Upper lobe of left lung (tissue), 6 donors: ENCODE measurements at places on chromosomes 12 and 14.
A peak's percentile ranks its signal among the peaks of the same experiment; 100 is the strongest.

DNA sequence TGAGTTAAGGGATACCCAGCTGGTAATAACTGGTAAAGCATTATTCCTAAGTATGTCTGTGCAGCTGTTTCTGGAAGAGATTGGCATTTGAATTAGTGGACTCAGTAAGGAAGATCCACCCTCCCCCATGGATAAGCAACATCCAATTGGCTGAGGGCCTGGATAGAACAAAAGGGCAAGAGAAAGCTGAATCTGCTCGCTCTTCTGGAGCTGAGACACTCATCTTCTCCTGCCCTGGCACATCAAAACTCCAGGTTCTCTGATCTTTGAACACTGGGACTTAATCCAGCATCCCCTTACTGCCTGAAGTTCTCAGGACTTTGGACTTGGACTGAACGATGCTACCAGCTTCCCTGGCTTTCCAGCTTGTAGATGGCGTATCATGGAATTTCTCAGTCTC lies 63.1 kb upstream of the CNOT2 start:
- no peaks in the 10 kb centered on the region for H3K27me3 ChIP-seq
- H3K4me3 ChIP-seq: no peak overlapping the region
- no peaks in the 10 kb centered on the region for H3K4me1 ChIP-seq
- DNase-seq: no peak
- no peaks in the 10 kb centered on the region for H3K36me3 ChIP-seq

DNA sequence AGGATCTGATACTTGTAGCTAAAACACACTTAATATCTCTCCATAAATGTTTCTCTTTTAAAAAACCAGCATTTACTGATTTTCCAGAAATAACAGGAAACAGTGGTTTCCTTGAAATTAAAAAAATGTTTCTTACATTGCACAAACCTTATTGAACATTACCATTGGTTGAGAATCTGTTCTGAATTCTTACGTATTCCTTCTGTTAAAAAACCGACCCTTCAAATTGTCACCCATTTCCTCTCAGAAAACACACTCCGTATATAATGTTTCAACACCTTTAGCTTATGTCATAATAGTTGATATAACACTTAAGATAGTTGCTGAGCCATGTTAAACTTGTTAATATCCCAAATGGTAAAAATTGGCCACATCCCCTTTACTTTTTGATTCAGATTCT lies 51.2 kb downstream of the MSRB3 start:
- no peak for DNase-seq
- H3K4me3 ChIP-seq: no peak overlapping the region
- no peaks in the 10 kb centered on the region for H3K36me3 ChIP-seq
- no peak overlapping the region for H3K27ac ChIP-seq
- H3K27me3 ChIP-seq: no peaks in the 10 kb centered on the region

DNA sequence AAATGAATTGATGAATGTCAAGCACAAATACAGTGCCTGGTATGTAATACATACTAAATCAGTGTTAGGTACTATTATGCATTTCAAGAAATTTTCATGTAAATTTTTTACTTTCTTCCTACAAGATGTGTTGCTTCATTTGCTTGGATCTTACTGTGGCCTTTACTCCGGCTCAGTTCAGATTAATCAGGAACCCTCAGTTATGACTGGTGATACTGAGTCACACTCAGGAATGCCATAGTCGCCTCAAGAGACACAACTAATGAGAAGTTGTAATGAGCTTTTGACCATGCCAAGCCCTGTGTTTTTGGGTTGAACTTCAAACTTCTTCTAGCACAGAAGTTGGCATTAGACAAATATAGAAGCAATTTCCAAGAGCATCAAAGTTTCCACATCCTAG lies 96.0 kb downstream of the TGFB3 start:
- no peak for DNase-seq
- H3K4me3 ChIP-seq: no peak overlapping the region
- H3K36me3 ChIP-seq: peaks cover 10% of the 10 kb centered on the region
- no peak overlapping the region for H3K27ac ChIP-seq
- H3K4me1 ChIP-seq: peaks cover 16% of the 10 kb centered on the region

DNA sequence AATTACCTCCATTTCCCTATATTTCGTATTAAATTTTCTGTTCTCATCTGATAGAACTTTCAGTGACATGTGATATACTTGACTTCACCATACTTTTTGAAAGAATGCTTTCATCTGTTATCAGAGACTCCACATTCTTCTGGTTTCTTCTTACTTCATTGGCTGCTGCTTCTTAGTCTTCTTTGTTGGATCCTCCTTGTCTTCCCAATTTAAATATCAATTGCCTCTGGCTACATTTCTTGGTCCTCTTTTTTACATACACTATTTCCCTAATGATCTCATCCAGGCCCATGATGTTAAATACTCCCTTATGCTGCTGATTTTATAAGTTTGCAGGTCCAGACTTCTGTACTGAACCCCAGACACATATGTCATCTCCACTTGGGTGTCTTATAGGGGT lies 22.0 kb downstream of the OR5AU1 start:
- H3K36me3 ChIP-seq: no peaks in the 10 kb centered on the region
- no peak for DNase-seq
- no peaks in the 10 kb centered on the region for H3K4me1 ChIP-seq
- no peak overlapping the region for H3K4me3 ChIP-seq
- H3K27me3 ChIP-seq: no peaks in the 10 kb centered on the region

DNA sequence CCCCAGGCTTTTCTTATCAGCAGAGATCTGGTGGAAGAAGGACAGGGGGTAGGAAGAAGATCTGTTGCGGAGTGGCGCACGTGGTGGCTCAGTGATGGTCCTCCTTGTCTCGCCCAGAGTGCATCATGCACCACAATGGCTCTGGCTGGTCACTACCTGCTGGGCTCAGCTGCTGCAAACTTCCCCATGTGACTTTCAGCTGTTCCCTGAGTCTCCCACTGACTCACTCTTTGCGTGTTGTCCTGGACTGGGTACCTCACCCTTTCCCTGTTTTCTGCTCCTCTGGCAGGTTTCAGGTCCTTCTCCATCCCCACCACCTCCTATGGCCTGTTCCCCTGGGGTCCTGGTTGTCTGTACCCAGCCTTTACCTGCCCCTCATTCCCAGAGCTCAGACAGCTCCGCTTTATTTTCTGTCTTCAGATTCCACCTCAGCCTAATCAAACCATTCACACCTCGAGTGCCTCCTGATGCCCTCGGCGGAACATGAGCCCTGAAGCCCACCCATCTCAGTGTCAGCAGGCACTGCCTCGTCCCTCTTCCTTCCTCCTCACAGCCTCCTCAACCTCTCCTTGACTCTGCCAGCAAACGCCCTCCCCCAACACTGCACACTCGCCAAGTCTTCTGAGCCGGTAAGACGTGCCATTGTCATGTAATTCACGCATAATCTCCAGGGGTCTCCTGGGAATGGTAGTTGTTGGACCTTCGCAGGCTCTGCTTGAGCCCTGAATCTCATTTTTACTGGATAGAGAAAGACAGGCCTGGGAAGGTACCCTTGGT lies 1.8 kb downstream of the C1R start:
- H3K36me3 ChIP-seq: peaks cover 10% of the 10 kb centered on the region
- H3K4me3 ChIP-seq: no peak overlapping the region
- no peak for DNase-seq
- no peaks in the 10 kb centered on the region for H3K27me3 ChIP-seq
- peaks cover 20% of the 10 kb centered on the region for H3K4me1 ChIP-seq
- peak overlapping the region; percentile 86 for H3K27ac ChIP-seq

DNA sequence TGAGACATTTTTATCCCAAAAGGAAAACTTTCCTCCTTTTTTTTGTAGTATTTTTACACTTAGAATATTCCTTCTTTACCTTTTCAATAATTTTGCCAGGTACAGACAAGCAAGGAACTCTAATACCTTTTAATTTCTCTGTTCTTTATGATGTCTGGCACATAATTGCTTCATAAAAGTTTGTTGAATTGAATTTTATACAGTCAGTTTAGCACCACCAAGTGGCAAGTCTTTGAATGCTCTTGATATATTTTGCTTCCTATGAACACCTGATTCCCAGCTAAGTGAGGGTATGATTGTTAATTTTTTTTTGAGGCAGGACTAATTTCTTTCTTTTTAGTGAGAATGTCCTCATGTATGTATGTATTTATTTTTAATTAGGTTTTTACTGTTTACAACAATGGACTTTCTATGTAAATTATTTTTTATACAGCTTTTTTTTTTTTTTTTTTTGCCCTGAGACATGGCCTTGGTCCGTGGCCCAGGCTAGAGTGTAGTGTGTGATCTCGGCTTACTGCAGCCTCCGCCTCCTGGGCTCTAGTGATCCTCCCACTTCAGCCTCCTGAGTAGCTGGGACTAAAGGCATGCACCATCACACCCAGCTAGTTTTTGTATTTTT lies 6.9 kb downstream of the TBC1D15 start:
- DNase-seq: no peak
- no peak overlapping the region for H3K4me3 ChIP-seq
- no peaks in the 10 kb centered on the region for H3K36me3 ChIP-seq
- no peak overlapping the region for H3K27ac ChIP-seq
- H3K4me1 ChIP-seq: peaks cover 33% of the 10 kb centered on the region

DNA sequence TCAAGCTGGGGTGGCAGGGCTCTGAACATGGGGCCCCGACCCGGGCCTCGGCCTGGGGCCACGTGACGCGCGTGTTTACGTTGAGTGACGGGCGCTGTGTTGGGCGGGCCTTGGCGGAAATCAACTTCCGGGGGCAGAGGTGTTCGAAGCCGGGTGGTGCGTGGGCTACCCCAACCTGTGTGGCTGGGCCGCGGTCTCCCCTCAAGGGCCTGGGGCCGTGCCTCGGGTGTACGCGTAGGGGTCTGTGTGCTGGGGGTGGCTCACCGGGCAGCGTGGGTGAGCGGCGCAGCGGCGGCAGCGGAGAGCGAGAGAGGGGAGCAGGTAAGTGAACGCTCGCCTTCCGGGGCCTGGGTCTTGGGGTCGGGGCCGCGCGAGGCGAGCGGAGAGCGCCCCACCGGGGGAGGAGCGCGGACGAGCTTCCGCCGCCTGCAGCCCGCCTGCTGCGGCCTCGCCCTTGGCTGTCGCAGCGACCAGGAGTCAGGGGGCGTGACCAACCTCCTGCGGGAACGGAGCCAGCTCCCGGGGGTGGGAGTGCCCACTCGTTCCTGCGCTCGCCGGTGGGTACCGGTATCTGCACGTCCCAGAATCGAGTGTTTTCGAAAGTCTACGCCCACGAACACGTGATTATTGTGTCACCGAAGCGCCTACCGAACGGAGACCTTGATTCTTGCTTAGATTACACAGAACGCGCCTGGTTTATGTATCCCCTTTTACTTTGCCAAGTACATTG lies at the start of gene CCDC91:
Gene CCDC91 (plus strand): TSS at position 136 of the 730 bp plus-strand sequence. CDS start 66,760 bp downstream, outside the sequence.
- H3K4me1 ChIP-seq: peaks cover 17% of the 10 kb centered on the region
- H3K36me3 ChIP-seq: no peaks in the 10 kb centered on the region
- DNase-seq: peak; percentile 90
- peak within 1 kb of the TSS; percentile 98 for H3K27ac ChIP-seq

GRCh38 chr12:109264095-109264942 lies 44.8 kb downstream of the FOXN4 start:
- DNase-seq: peak; percentile 60
- H3K36me3 ChIP-seq: peaks cover 79% of the 10 kb centered on the region
- H3K4me3 ChIP-seq: no peak overlapping the region
- H3K4me1 ChIP-seq: no peaks in the 10 kb centered on the region
- no peaks in the 10 kb centered on the region for H3K27me3 ChIP-seq
- H3K27ac ChIP-seq: no peak overlapping the region

GRCh38 chr12:107684029-107684795 lies 1.4 kb upstream of the PWP1 start:
- H3K4me1 ChIP-seq: peaks cover 18% of the 10 kb centered on the region
- DNase-seq: no peak
- H3K36me3 ChIP-seq: peaks cover 10% of the 10 kb centered on the region
- H3K27me3 ChIP-seq: no peaks in the 10 kb centered on the region
- no peak overlapping the region for H3K27ac ChIP-seq

DNA sequence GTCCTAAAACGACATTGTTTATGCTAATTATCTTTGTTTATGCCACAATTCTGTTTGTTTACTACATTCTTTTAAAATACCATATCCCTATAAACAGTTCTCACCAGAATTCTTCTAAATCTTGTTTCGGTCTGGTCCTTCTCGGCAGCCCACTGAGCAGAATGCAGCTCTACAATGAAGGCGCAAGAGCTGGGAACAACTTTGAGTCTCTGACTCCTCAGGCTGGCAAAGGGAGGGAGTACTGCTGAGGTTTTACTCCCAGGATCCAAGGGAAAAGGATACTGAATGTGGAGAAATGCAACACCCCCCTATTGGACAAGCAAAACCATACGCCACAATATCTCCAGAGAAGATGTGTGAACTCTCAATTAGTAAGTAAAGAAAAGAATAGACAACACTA lies 5.4 kb downstream of the SOX5 start:
- H3K27me3 ChIP-seq: no peaks in the 10 kb centered on the region
- peaks cover 2% of the 10 kb centered on the region for H3K4me1 ChIP-seq
- H3K4me3 ChIP-seq: no peak overlapping the region
- H3K27ac ChIP-seq: no peak overlapping the region
- no peaks in the 10 kb centered on the region for H3K36me3 ChIP-seq
